Activated CD4-positive, alpha-beta memory T cell treated with anti-CD3 and anti-CD28 coated beads for 36 hours (primary cell): ENCODE measurements at places on chromosomes 13 and 19. TPM values are rescaled to one million over a fixed set of nuclear protein-coding genes. Genes with fewer than 3 reads are reported as not detected.

GRCh38 chr13:44403461-44404056, 29.9 kb downstream of the SERP2 start:
- DNase-seq = no peak

- peak; percentile 70 for DNase-seq
Observed at GRCh38 chr19:917323-918151, at the start of gene KISS1R. TSS of gene KISS1R (plus strand) at chr19:917333. CDS start at chr19:917503, 170 bp downstream.

Gene TMEM272
- total RNA-seq = 0.31 TPM

- DNase-seq = peak; percentile 73
Observed at GRCh38 chr19:30784850-30785457, 412.8 kb downstream of the ZNF536 start.

- DNase-seq = no peak
Observed at GRCh38 chr13:107865643-107866031, 349.7 kb downstream of the LIG4 start.

- no peak for DNase-seq
Observed at GRCh38 chr19:51246164-51246552, 4.7 kb upstream of the SIGLECL1 start.

Gene UQCR11
- total RNA-seq = 277 TPM

DNA sequence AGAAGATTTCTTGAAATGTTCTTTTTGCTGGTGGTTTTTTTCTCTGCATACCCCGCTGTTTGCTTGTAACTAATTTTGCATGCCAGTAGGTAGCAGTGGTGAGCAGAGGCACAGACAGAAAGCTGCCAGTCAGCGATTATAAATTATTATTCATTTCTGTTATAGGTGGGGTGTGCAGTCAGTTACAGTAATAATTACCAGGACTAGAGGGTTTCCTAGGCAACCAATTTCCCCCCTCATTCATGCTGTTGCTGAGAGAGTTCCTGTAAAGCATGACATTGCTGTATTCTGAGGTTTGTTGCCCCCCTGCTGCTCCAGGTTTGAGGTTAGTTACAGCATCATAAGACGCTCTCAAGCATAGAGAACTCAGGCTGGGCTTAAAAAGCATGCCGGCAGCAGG, 104.5 kb downstream of the URI1 start:
- DNase-seq = no peak

DNA sequence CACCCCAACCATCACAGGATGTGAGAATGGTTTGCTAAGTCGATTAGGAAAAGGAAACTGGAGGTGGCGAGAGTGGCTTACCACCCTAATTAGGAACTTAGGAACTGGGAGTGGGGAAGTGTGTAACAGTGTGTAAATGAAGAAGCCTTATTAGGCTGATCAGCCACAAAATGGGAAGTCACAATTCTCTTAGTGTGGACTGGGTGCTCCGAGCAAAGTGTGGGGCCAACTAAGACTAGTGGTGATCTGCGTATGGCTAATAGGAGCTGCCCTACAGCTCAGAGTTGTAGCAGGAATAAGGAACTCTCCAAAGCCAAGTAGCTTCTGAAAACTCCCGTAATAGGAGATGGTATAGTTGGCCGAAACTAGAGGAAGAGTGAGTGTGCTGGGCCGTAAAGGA, 7.6 kb downstream of the SIGLEC11 start:
- no peak for DNase-seq

Gene TMEM221
- not detected for total RNA-seq

- no peak for DNase-seq
Observed at GRCh38 chr13:90613076-90613795, 734.3 kb upstream of the MIR17HG start.

- DNase-seq = no peak
Observed at GRCh38 chr13:113794764-113795173, 35.7 kb downstream of the TMEM255B start.

DNA sequence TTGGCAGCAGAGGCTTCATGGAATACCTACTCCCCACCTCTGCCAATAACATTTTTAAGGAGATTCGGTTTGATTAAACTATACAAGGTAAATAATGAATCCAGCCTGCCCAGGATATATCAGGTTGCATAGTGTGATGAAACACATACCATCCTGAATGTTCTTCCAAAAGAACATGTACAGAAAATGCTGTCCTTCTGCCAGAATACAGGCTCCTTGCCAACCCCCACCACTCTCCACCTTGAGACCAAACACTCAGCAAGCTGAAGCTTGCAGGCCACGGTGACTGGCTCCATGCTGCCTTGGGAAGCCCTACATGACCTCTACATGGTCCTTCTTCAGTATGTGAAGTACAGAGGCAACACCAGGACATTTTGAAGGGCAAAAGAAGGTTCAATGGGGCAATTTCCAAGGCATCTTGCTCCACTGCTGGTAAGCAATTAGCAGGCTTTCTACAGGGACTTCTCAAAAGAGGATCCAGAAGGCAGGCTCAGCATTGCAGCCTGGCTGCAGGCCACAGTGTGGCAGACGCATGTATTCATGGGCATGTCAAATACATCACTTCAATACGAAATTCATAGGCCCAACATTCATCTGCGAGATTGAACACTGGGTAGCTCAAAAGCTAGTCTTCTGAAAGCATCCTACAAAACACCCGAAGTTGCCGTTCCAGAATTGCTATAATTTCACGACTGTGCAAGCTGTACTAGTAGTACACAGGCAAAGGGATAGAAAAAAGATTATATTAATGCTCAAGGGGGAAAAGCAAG, 62.4 kb upstream of the SERP2 start:
- DNase-seq = no peak
